ENCODE measurements at places on chromosomes 1 and 21. TPM values are rescaled to one million over a fixed set of nuclear protein-coding genes. Genes with fewer than 3 reads are reported as not detected.

ADGRL2 gene
- total RNA-seq, result 61.6 TPM

FCMR gene
- total RNA-seq, result 0.60 TPM

PRDM16 gene
- 1.5 TPM for total RNA-seq

SHISA4 gene
- 26.4 TPM for total RNA-seq

RNF186 gene
- total RNA-seq, result 0.36 TPM

NT5C1A gene
- total RNA-seq, result 1.7 TPM

OR2L13 gene
- total RNA-seq, result not detected

SERPINC1 gene
- 1.6 TPM for total RNA-seq

CR1L gene
- not detected for total RNA-seq

GRCh38 chr1:67124455-67124854 is 10.3 kb downstream of the C1orf141 start:
- no peak overlapping the region for H3K27ac ChIP-seq
- H3K4me3 ChIP-seq, result no peak overlapping the region
- DNase-seq, result no peak
- no peaks in the 10 kb centered on the region for H3K27me3 ChIP-seq
- no peaks in the 10 kb centered on the region for H3K36me3 ChIP-seq

- H3K27ac ChIP-seq, result no peak overlapping the region
- no peaks in the 10 kb centered on the region for H3K36me3 ChIP-seq
- no peaks in the 10 kb centered on the region for H3K4me1 ChIP-seq
- H3K4me3 ChIP-seq, result no peak overlapping the region
- H3K27me3 ChIP-seq, result no peaks in the 10 kb centered on the region
Observed at GRCh38 chr1:17984583-17984982, 123.0 kb upstream of the IGSF21 start.

GRCh38 chr1:201310986-201311355 is 27.7 kb downstream of the PKP1 start:
- H3K4me3 ChIP-seq, result no peak overlapping the region
- no peaks in the 10 kb centered on the region for H3K27me3 ChIP-seq
- no peak overlapping the region for H3K27ac ChIP-seq
- no peaks in the 10 kb centered on the region for H3K36me3 ChIP-seq

DNA sequence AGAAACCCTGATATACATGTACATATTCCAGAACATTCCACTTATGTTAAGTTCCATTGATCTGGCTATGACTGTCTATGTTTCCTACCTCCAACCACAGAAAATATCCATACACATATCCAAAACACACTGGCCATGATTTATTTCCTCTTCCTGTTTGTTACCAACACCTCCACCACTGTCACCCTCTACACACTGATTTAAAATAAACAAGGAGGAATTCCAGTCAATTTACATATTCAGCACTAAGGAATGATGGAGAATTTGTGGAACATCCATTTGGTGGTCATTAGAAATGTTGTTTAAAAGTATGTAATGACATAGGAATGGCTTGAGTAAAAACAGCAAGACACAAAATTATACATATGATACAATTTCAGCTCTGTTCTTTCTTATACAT is 5.5 kb upstream of the STX6 start:
- no peak overlapping the region for H3K27ac ChIP-seq
- H3K4me3 ChIP-seq, result no peak overlapping the region
- peaks cover 4% of the 10 kb centered on the region for H3K4me1 ChIP-seq
- DNase-seq, result no peak
- H3K27me3 ChIP-seq, result no peaks in the 10 kb centered on the region

- no peak overlapping the region for H3K4me3 ChIP-seq
- no peaks in the 10 kb centered on the region for H3K27me3 ChIP-seq
- H3K27ac ChIP-seq, result no peak overlapping the region
- peaks cover 5% of the 10 kb centered on the region for H3K4me1 ChIP-seq
- DNase-seq, result no peak
Observed at GRCh38 chr1:30971496-30971895, 62.9 kb upstream of the SDC3 start.

DNA sequence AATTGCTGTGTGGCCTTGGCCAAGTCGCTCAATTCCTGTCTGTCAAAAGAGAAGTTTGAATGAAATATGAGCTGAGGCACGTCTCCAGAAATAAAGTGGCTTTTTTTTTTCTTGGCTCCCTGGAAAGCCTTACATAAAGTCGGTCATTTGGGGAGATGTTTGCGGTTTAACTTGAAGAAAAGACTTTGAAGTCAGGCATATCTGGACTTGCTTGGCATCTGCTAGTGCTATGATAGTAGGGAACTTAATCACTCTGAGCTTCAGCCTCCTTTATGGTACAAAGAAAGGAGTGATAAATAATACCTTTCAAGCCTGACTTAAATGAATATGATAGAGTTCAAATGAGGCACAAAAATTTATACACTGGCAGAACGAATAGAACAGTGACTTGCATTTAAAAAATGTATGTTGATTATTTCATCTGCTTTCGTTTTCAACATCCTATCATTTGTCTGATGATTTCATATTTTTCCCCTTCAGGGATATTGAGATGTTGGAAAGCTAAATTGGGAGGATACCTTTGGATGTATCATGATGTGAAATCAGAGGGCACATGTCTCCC is 60.2 kb downstream of the FASLG start:
- DNase-seq, result no peak
- no peaks in the 10 kb centered on the region for H3K36me3 ChIP-seq
- no peaks in the 10 kb centered on the region for H3K4me1 ChIP-seq
- no peaks in the 10 kb centered on the region for H3K27me3 ChIP-seq

GRCh38 chr1:36377791-36378492 is 7.8 kb downstream of the STK40 start:
- peaks cover 41% of the 10 kb centered on the region for H3K4me1 ChIP-seq
- no peaks in the 10 kb centered on the region for H3K27me3 ChIP-seq
- H3K4me3 ChIP-seq, result no peak overlapping the region

DNA sequence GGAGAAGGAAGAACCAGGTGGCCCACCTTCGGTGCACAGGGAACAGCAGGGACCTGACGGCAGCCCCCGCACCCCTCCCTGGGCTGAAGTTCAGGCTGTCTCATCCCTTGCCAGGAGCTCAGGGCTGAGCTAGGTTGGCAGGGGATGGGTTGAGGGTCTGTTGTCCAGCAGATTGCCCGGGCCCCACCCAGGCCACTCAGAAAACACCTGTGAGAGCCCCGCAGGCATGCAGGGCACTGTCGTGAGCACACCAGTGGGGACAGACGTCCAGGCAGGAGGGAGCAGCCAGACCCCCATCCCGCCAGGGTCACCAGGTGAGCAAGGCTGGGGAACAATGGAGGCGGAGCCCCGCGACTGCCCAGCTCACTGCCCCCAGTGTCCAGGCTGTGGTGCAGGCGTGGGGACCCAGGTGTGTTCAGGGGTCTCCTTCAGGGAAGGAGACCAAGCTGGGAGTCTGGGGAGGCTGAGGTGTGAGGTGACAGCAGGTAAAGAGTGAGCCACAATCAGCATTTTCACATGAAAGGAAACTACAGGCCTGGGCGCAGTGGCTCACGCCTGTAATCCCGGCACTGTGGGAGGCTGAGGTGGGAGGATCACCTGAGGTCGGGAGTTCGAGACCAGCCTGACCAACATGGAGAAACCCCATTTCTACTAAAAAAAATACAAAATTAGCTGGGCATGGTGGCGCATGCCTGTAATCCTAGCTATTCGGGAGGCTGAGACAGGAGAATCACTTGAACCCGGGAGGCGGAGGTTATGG is 9.4 kb upstream of the SAMD11 start:
- H3K27ac ChIP-seq, result no peak overlapping the region
- no peak for DNase-seq
- no peaks in the 10 kb centered on the region for H3K36me3 ChIP-seq
- no peak overlapping the region for H3K4me3 ChIP-seq

- DNase-seq, result no peak
- no peaks in the 10 kb centered on the region for H3K36me3 ChIP-seq
- H3K4me3 ChIP-seq, result no peak overlapping the region
- H3K4me1 ChIP-seq, result no peaks in the 10 kb centered on the region
- no peak overlapping the region for H3K27ac ChIP-seq
Observed at GRCh38 chr21:45026066-45026745, 48.2 kb upstream of the ADARB1 start.

DNA sequence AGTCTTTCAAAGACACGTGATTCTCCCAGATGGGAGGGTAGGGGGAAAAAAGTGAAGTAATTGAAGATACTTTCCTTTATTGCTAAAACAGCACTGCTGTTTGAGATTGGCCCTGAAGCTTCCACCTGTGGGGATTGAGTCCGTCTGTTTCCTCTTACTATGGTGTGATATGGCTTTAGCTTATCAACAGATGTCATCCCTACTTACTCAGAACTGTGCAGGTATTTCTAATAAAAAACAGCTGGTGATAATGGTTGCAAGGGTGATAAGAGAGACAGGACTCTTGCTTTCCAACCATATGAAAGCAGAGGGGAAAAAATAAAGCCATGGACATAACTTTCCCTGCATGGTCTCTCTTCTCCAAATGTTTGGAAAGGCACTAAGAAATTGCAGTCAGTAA is 41.7 kb upstream of the C8B start:
- no peaks in the 10 kb centered on the region for H3K36me3 ChIP-seq
- H3K4me1 ChIP-seq, result peaks cover 2% of the 10 kb centered on the region
- DNase-seq, result no peak
- H3K27me3 ChIP-seq, result no peaks in the 10 kb centered on the region

- no peak for DNase-seq
- no peak overlapping the region for H3K4me3 ChIP-seq
- H3K4me1 ChIP-seq, result no peaks in the 10 kb centered on the region
- no peak overlapping the region for H3K27ac ChIP-seq
- no peaks in the 10 kb centered on the region for H3K36me3 ChIP-seq
- H3K27me3 ChIP-seq, result no peaks in the 10 kb centered on the region
Observed at GRCh38 chr1:201419256-201419655, 2.3 kb downstream of the TNNI1 start.

- H3K4me3 ChIP-seq, result no peak overlapping the region
- no peak overlapping the region for H3K27ac ChIP-seq
- H3K36me3 ChIP-seq, result no peaks in the 10 kb centered on the region
- H3K4me1 ChIP-seq, result peaks cover 6% of the 10 kb centered on the region
- DNase-seq, result no peak
- peaks cover 2% of the 10 kb centered on the region for H3K27me3 ChIP-seq
Observed at GRCh38 chr1:109191377-109191776, 22.3 kb upstream of the SARS1 start.

GRCh38 chr1:220775240-220775853 is 11.4 kb upstream of the MTARC1 start:
- H3K27ac ChIP-seq, result no peak overlapping the region
- DNase-seq, result no peak
- no peak overlapping the region for H3K4me3 ChIP-seq
- no peaks in the 10 kb centered on the region for H3K36me3 ChIP-seq
- H3K4me1 ChIP-seq, result no peaks in the 10 kb centered on the region
- no peaks in the 10 kb centered on the region for H3K27me3 ChIP-seq

GRCh38 chr1:87728169-87728568 is 399.5 kb downstream of the LMO4 start:
- H3K4me1 ChIP-seq, result no peaks in the 10 kb centered on the region
- H3K4me3 ChIP-seq, result no peak overlapping the region
- no peak for DNase-seq
- no peak overlapping the region for H3K27ac ChIP-seq
- H3K36me3 ChIP-seq, result no peaks in the 10 kb centered on the region
- no peaks in the 10 kb centered on the region for H3K27me3 ChIP-seq

- no peak overlapping the region for H3K4me3 ChIP-seq
- peak; percentile 50 for DNase-seq
- peaks cover 7% of the 10 kb centered on the region for H3K4me1 ChIP-seq
Observed at GRCh38 chr1:63674865-63675419, 81.7 kb downstream of the PGM1 start.

DNA sequence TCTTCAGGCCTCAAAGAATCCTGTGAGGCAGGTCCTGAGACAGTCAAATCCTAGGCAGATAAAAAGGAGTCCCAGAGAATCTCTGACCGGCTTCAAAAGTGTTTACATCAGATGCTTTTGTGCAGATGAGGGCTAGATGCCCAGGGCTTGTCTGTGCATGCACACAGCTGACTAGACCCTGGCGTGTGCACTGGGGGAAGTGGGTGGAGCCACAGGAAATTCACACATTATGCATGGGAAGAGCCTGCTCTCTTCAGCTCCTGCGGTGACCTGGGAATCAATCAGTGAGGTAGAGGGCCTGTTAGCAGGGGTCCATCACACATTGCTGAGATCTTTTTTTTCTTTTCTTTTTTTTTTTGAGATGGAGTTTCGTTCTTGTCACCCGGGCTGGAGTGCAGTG is 36.6 kb upstream of the NHLH2 start:
- no peak overlapping the region for H3K27ac ChIP-seq
- no peaks in the 10 kb centered on the region for H3K4me1 ChIP-seq
- no peak overlapping the region for H3K4me3 ChIP-seq
- DNase-seq, result no peak
- H3K36me3 ChIP-seq, result no peaks in the 10 kb centered on the region

GRCh38 chr1:162003830-162004215 is 19.8 kb downstream of the OLFML2B start:
- no peaks in the 10 kb centered on the region for H3K4me1 ChIP-seq
- H3K27ac ChIP-seq, result no peak overlapping the region
- no peaks in the 10 kb centered on the region for H3K27me3 ChIP-seq
- H3K36me3 ChIP-seq, result no peaks in the 10 kb centered on the region

DNA sequence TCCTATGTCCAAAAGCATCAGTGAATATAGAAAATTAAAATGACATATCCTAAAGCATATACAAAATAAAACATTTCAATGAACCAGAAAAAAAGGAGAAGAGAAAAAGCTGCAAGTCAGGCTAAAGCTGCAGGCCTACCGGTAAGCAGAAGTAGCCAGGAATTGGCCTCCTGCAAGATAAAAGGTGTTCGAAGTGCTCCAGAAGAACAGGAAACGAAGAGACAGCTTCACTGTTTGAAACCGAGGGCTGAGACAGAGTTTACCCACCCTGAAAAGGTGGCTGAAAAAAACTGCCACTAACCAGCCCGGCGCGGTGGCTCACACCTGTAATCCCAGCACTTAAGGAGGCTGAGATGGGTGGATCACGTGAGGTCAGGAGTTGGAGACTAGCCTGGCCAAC is 37.4 kb downstream of the NSL1 start:
- DNase-seq, result no peak
- no peaks in the 10 kb centered on the region for H3K4me1 ChIP-seq
- H3K36me3 ChIP-seq, result no peaks in the 10 kb centered on the region
- no peaks in the 10 kb centered on the region for H3K27me3 ChIP-seq

GRCh38 chr1:235319255-235319654 is 8.7 kb downstream of the ARID4B start:
- H3K36me3 ChIP-seq, result no peaks in the 10 kb centered on the region
- no peaks in the 10 kb centered on the region for H3K27me3 ChIP-seq
- no peak overlapping the region for H3K4me3 ChIP-seq
- no peak overlapping the region for H3K27ac ChIP-seq
- H3K4me1 ChIP-seq, result peaks cover 6% of the 10 kb centered on the region

All from ovary (tissue), 10 donors.